Activated CD8-positive, alpha-beta memory T cell treated with anti-CD3 and anti-CD28 coated beads for 1 hour (primary cell): ENCODE measurements at places on chromosomes 7 and 10.

- DNase-seq = no peak
These were observed 239.7 kb upstream of the INHBA start for GRCh38 chr7:41942468-41943093.

DNA sequence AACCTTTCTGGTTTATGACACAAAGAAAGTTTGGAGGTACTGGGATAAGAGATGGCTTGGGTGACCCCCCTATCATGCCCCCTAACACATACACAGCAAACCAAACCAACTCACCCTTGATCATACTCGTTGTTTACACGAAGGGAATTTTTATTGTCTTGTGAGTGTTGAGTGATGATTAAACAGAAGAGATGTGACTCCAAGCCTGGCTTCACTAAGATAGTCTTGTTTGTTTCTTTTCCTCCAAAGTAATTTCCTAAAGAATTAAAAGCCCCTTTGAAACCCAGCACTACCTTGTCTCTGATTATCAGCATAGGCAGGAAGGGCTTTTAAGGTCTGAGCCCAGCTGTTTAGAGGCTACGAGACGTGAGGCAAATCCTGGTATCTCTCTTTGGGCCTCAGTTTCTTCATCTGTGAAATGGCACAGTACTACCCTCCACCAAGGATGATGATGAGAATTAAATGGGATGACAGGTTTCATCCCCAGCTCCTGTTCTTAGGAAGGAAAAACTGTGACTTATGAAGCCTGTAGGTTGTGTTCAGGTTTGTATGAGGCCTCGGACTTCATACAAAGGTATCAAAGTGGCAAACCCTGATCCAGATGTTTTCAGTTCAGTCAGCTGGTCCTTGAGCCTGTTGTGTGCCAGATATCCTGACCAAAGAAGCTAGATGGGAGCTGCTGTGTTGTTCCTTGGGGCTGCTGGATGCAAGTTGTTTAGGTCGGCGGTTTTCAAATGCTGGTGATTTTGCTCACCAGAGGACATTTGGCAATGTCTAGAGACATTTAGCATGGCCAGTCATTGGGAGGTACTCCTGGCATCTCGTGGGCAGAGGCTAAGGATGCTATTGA is 51.8 kb downstream of the TCF7L2 start:
- no peak for DNase-seq

DNA sequence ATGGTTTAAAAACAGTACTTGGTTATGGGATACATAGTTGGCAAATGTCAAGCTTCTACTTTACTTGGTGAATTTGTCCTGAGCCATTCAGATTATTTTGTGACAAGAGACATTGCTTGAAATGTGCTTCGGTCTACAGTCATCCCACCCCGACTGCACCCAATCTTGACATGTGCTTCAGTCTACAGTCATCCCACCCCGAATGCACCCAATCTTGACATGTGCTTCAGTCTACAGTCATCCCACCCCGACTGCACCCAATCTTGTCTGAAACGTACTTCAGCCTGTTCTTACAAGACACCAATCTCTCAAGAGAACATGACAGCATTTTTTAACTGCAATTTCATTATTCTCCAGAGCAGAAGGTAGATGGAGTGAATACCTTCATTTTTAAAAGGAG is 47.8 kb downstream of the PRKCQ start:
- no peak for DNase-seq

GRCh38 chr7:156842317-156842716 is 50.7 kb downstream of the LMBR1 start:
- DNase-seq = no peak

- no peak for DNase-seq
These were observed 244.3 kb upstream of the SHH start for GRCh38 chr7:156056534-156056933.

GRCh38 chr7:90816511-90817142 is 220.5 kb downstream of the CDK14 start:
- DNase-seq = no peak

DNA sequence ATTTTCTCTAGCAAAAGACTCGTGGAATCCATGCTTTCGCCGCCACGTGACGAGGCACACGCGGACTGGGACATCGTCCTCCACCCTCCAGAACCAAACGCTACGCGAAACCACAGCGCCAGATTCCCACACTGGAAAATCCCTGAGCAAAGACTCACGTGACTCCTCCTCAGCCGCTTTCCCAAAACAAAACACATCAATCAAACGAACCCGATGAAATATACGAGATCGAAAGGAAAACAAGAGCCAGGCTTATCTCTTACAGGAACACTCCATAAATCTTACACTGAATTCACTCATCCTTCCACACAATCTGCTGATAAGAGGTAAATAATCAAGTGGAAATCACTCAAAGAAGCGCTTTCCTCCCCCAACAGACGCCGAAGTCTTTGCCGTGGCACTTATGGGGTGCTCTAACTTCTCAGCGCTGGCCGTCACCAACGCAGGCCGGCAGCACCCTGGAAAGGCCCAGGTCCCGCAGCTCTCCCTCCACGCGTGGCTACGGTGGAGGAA is 23.8 kb downstream of the DIP2C start:
- no peak for DNase-seq

DNA sequence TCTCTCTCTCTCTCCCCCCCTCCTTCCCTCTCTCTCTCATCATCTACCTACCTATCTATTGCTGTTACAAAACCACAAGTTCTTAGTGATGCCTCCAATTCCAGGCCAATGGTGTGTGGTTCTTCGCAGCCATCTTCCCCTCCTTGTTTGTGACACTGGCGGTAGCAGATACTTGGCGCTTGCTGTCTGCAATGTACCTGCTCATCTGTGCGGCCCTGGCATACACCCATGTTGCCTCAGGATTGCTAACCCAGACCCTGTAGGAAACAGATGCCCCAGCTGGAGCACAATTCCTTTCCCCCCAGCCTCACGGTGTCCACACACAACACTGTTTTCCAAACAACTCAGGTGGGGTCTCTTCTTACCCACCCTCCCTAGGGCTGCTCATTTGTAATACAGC is 13.6 kb upstream of the DPYSL4 start:
- no peak for DNase-seq

DNA sequence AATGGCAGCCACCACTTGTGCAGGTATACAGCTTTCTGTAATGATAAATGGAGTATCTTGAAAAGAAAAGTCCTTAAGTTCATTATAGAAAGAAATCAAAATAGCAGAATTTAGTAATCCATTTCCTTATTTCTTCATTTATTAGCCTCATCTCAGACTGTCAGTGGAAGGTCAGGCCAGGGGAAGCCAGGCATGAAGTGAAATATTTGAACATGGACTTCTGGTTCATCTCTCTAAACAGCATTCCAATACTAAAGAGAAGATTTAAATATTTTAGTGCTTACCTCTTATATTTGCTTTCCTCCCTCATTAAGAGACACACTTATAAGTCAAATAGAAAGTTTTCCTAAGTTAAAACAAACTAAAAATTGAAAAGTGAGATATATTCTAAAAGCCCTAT is 26.8 kb downstream of the TRDMT1 start:
- DNase-seq = no peak

- DNase-seq = no peak
These were observed 70.4 kb downstream of the C10orf90 start for GRCh38 chr10:126599949-126600682.

GRCh38 chr10:34885898-34886297 is 70.8 kb upstream of the PARD3 start:
- no peak for DNase-seq

DNA sequence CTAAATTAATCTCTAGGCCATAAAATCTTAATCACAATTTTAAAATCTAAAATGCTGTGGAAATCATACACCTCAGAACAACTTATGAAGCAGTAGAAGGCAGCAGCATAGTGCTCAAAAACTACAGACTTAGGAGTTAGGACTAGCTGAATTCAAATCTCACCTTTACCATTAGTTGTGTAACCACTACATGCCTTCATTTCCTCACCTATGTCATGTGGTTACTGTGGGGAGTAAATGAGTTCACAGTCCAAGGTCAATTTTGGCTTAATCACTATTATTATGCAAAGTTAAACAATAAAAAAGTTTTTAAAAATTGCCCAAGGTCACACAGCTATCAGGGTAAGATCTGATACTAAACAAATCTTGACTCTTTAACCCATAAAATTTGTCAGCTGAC is 37.0 kb downstream of the SNX13 start:
- DNase-seq = no peak

- DNase-seq = no peak
These were observed 6.9 kb downstream of the PDGFA start for GRCh38 chr7:512541-513311.

DNA sequence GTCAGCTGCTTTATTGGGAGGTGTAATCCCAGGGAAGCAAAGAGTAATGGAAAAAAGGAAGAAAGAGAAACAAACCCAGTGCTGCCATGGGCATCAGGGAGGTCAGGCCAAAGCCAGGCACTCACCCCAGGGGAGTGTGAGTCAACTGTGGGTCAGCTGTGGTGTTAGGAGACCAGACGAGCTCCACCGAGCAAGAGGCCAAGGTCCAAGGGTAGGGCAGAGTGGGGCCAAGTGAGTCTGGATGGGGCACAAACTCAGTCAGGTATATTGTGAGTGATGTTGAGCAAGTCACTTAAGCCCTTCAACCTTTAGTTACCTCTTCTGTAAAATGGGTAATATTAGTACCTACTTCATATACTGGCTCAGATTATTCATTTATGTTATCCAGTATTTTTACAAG is 30.4 kb upstream of the CDK13 start:
- no peak for DNase-seq

GRCh38 chr10:73843261-73843660 is 31.1 kb downstream of the CAMK2G start:
- no peak for DNase-seq

DNA sequence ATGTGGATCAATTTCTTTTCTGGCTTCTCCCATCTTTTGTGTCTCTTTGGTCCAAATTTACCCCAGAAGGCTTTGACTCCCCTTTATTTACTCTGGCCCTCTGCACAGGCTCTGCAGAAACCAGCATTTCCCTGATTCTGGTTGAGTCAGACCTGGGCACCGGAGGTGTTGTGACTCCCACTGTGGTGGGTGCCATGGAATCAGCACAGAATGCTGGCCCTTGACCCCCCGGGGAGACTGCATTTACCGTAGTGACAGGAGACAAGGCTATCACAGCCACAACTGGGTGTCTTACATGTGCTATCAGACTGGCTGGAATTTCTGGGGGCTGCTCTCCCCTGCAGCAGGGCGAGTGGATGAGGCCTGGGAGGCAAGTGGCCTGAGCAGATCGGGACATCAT is 37.6 kb downstream of the PLXDC2 start:
- no peak for DNase-seq

- no peak for DNase-seq
These were observed 103.8 kb downstream of the MLLT10 start for GRCh38 chr10:21637795-21638194.

DNA sequence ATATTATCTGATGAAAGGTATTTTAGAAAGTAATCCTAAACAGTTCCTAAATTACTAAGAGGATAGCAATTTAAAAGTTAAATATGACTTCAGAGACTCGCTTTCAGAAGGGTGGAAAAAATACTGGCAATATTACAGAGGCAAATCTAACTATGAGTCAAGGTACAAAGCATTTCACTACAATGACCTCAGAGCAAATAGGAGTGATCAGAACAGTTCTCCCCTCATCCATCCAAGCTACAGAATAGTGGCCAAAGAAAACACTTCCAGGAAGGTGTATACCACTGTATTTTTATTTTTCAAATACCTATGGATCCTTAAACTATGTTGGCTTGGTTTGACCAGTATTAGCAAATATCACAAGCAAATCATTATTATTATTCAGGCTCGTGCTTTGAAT is 112.8 kb upstream of the ODAD2 start:
- no peak for DNase-seq

- no peak for DNase-seq
These were observed 44.1 kb downstream of the VSTM4 start for GRCh38 chr10:49071160-49071761.

DNA sequence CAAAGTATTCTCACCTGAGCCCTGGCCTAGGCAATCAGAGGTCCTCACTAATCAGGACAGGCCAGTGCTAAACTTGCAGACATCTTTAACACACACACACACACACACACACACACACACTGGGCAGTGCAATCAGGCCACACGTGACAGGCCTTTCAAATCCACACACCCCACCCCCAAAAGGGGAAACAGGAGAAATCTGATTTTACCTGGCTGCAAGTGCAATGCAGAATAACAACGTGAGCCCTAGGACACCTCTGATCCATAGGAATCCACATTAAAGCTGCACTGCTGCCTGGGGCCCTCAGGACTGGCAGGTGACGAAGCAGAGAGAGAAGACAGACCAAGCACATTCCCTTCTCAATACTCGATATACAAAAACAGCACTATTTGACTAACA is 218.9 kb downstream of the FAM107B start:
- DNase-seq = no peak

DNA sequence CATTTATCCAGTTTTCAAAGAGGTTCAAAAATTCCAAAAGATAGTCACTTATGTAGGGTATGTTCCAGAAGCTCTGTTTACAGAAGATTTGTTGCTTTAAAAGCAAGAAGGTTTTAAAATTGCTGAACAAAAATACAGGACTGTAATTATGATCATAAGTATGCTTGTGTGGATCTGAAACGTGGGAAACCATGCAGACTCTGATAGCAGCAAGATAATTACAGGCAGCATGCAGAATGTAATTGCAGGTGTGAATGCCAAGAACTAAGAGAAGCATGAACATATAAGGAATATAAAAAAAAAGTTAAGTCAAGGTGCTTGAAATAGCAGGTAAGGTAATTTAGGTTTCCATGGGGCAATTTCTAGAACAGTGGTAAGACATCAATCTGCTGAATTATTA is 405.7 kb downstream of the ARL4A start:
- DNase-seq = no peak

GRCh38 chr10:95221124-95221523 is 27.1 kb downstream of the ACSM6 start:
- no peak for DNase-seq

GRCh38 chr7:151088856-151089699 is 2.8 kb downstream of the AGAP3 start:
- no peak for DNase-seq

DNA sequence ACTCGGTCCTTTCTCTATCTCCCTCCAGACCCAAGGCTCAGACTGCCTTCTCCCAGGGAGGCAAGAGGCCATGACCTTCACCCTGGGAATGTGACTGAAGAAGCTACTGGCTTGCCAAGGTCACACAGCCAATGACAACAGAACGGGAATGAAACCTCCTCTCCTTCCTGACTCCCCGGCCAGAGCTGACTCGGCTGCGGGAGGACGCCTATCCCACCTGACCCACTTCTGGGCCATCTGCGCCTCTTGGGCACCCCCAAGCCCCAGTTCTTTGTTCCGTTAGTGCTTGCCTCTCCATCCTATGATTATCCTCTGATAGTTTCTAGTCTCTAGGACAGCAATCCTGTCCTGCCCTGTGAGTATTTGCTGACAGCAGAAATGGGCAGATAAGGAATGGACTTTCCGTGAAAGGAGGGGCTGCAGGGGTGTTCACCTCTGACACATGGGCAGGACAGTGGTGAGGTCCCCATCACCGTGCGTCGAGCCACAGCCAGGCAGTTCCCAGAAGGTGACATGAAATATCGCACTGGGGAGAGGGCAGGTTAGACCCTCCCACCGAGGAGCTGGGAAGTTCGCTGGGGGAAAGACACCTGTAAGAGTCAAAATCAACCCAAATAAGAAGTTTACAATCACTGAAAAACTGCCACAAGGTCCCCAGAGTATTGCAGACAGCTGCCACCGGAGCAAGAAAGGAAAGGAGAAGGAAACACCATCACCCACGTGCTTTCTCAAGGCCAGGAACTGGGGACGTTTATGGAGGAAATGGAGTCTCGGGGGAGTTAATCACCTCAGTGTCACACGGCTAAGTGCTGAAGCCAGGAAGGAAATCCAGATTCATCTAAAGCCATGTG is 63.0 kb downstream of the INSIG1 start:
- DNase-seq = no peak
